ENCODE measurements at places on chromosomes 3 and 15.

GRCh38 chr15:67731112-67731721 is 94.1 kb upstream of the SKOR1 start:
- no peak for DNase-seq

- DNase-seq = no peak
Measured at GRCh38 chr3:137217733-137218132, 259.9 kb downstream of the IL20RB start.

DNA sequence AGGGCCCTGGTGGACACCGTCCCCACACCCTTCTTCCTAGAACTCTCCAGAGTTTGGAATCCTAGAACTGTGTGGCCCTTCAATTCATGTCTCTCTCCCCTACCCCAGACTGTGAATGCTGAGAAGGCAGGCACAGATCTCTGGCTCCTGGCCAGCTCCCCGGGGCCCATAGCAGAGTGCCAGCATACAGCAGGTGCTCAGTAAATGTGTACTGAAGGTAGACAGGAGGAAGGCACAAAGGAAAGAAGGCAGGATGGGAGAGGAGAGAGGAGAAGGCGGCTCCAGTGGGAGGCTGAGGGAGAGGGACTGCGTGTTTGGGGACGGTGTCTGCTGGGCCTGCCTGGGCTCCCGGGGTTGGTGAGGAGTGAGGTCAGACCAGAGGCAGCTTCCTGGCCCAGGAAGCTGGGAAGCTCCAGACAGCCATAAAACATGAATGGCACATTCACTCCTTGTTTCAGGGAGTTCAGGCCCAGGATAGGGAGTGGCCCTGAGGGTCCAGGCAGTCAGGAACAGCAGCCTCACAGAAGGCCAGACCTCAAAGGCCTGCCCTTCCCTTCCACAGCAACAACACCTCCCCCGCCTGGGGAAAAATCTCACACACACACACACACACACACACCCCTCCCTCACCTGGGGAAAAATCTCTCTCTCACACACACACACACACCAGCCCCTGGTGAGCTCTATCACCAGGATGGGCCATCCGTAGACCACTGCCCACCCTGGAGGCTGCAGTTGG is 137.1 kb upstream of the PRR20G start:
- DNase-seq = no peak

DNA sequence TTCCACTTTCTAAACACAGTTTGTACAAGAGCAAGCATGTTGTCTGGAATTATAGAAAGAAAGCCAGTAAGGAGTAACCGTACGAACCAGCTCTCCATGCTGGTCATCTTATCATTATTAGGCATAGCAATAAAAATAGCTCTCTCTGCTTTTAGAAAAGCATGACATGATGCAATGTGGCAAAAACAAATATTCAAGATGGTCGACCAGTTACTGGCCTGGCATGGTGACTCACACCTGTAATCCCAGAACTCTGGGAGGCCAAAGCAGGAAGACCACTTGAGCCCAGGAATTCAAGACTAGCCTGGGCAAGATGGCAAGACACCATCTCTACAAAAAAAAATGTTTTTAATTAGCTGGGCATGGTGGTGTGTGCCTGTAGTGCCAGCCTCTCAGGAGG is 2.6 kb upstream of the MAP4 start:
- DNase-seq = no peak

DNA sequence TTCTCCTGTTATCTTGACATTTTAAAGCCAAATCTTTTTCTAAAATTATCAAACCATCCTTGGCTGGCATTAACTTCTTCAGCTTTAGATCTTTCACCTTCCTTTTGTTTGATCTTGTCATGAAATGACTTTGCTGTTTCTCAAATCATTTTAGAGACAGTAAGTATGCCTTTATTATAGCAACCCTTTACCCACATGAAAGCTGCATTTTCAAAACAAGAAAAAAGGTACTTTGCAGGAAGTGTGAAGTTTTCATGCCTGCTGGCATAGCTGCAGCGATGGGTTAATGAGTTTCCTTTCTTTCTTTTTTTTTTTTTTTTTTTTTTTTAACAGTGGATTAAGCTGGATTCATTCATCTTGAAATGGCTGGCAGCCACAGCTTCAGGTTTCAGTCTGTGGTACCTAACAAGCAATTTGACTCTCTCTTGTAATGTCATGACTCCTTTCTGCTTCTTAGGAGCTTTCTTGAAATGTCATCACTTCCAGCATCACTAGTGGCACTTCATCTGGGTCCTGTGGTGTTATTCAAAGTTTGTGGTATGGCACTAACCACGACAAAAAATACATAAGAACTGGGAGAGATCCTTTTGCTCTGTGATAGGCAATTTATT is 18.8 kb downstream of the SLC25A26 start:
- no peak for DNase-seq

DNA sequence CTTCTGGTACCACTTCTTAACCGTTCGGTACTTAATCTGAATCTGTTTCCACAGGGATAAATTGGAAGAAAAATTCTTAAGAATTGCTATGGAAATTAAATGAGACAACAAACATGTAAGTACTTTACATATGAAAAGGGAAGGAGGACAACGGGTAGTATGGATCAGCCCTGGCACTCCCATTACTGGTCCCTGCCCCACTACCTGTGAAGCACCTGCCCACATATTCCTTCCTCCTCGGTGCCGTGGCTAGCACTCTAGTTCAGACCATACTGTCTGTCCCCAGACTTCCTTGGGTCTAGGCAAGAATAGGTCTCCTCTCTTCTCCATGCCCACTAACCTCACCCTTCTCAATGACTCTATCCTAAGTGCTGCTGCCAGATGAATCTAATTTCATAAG is 46.2 kb downstream of the SHQ1 start:
- no peak for DNase-seq

DNA sequence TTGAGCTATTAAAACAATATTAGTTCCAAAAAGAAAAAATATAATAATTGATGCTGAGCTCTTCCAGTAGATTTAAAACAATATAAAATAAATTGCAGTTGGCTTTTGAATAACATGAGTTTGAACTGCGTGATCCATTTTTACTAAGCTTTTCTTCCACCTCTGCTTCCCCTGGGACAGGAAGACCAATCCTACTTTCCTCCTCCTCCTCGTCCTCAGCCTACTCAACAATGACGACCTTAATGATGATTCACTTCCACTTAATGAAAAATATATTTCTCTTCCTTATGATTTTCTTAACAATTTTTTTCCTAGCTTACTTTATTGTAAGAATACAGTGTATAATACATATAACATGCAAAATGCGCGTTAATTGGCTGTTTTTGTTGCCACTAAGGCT is 78.9 kb upstream of the THRB start:
- no peak for DNase-seq

- no peak for DNase-seq
Measured at GRCh38 chr15:87792250-87793040, 464.1 kb downstream of the NTRK3 start.

- no peak for DNase-seq
Measured at GRCh38 chr15:37007301-37007700, 93.0 kb downstream of the MEIS2 start.

DNA sequence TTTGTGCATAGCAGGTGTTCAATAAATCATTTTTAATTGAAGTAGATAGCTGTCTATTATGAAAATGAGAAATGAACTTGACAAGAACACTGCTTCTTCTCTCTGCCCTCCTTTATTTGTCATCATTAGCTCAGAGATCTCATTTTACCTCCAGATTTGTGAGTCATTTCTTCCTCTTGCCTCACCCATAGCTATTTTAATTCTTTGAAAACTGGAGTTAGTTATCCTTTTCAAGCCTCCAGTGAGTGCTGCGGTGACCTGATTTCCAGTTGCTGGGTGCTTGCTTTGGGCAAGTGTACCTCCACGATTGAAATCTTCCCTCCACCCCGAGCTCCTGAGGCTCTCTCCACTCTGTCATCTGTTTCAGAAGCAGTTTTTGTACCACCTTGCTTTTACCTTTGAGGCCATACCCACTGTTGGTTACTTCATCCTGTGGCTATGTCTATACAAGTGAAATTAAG is 114.6 kb downstream of the NFKBIZ start:
- no peak for DNase-seq

DNA sequence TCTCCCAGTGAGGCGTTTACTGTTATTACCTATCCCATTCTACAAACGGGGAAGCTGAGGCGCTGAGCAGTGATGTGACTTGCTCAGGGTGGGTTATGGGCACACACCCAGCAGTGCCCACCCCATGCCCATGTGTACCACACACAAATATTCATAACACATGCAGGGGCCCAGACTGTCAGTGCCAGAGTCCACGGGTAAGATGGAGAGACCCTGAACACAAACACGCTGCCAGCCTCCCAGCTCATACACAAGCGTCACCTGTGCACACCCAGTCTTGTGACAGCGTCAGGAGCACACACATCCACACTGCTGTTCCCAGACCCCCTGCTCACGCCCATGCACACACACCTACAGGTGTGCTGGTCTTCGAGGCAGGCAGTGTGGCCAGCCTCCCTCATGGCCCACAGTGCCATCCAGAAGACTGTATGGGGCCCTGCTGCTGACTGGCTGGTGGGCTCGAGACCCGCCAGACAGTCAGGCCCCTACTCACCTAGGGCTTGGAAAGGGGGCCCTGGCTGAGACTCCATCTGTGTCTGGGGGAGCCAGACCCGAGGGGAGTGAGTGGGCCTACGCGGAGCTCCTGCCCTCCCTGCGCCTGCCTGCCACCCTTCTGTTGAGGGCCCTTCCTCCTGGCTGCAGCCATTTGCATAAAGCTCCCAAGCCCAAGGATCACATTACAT is 39.4 kb downstream of the DNAJB8 start:
- peak; percentile 78 for DNase-seq

DNA sequence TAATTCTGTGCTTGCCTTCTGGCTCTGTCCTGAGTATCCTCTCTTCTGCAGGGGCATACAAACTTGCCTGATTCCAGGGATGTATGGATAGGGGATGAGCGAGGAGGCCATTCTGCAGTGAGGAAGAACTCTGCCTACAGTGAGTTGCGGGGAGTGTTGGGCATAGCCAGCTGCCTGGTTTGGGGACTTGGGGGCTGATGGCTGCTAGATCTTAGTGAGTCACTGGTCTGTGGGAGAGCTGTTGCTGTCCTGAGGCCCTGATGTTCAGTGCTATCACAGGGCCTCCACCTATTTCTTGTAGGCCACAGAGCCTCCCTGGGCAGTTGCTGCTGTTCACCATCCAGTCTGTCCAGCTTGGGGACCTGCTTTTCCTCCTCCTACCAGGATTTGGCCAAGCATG is 20.3 kb downstream of the CDAN1 start:
- no peak for DNase-seq

GRCh38 chr3:195802261-195802701 is 9.4 kb downstream of the MUC4 start:
- peak; percentile 26 for DNase-seq

- DNase-seq = no peak
Measured at GRCh38 chr3:188469228-188469885, 315.4 kb downstream of the LPP start.

DNA sequence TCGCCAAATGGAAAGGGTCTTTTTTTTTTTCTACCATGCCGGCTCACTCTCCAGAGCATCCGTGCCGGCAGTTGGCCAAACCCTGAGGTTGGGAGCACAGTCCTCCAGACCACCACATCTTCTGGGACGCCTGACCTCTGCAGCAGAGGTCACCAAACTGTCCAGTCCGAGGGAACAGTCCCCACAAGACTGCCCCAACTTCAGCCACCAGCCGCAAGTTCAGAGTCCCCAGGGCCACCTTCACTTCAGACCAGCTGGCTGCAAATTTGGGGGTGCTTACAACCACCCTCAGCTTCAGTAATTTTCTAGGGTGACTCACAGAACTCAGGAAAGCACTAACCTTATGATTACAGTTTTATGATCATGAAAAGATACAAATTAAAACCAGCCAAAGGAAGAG is 28.9 kb downstream of the PLA2G4D start:
- no peak for DNase-seq

DNA sequence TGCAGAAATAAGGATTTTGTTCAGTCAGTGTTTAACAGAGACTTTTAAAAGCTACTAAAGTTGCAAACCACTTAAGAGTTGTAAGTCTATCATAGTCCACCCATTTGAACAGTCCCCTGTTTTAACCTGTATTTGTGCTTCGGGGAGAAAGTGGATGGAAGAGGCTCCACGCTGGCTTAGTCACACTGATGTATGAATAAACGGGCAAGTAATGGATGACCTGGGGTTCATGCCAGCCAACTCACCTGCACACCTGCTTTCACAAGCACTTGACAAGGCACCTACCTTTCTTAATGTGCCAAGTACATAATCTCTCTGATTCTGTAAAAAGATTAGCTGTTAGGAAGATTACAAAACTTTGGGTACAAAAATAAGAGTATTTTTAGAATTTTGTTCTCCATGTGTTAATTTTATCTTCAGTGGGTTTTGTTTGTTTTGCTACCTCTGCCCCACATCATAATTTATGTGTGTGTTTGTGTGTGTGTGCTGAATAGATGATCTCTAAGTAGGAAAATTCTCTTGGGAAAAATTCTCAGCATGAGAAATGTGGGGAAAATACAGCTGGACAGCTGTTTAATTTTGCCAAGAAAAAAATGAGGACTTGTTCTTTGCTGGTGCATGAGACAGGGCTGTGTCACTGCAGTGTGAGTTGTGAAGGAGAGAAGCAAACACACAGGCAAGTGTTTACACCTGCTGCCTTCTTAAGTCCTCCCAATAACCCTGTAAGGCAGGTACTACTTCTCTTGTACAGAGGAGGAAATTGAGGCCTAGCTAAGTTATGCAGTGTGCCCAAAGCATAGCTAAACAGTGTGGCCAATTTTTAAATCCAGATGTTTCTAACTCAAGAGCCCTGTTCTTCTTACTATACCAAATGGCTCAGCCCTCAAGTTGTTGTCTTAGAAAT is 181.2 kb upstream of the IL12A start:
- no peak for DNase-seq

DNA sequence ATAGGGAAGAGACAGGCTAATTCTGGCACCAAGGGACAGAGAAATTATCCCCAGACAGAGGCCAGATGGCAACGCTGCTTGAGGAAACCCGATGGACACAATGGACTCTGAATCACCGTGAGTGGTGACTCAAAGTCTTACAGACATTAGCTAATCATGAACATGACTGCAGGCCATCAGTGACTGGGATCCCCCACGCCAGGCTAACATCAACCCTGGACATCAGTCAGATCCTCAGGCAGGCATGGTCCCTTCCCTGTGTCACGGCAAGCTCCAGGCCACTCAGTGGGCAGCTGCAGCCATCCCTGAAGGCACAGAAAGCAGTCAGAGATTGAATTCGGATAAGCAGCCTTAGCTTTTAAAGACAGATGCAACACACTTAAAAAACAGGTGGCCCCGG is 23.8 kb upstream of the OXTR start:
- peak; percentile 89 for DNase-seq

- DNase-seq = peak; percentile 53
Measured at GRCh38 chr3:29515451-29515850, 234.6 kb downstream of the RBMS3 start.

DNA sequence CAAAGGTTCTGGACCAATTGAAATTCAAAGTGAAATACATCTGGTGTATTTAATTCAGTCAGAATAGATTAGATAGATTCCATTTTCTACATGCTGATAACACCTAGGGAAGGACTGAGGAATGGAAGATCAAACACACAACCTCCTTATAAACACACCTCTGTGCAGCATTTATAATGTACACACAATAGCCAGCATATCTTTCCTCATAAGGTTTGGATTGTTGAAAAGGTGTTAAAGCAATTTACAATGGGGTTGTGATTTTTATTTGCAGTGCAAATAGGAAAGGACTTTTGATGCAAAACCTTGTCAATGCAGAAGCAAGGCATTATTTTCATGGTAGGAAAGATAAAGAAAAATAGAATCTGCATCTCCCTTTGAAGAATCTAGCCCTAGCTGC is 448.9 kb upstream of the KCNMB2 start:
- no peak for DNase-seq

- DNase-seq = no peak
Measured at GRCh38 chr3:180283251-180283650, 246.5 kb upstream of the PEX5L start.
